NCI-H2171 treated with DMSO at 0.1 percent for 48 hours (cell line): ENCODE measurements at places on chromosomes 1 and 21.

DNA sequence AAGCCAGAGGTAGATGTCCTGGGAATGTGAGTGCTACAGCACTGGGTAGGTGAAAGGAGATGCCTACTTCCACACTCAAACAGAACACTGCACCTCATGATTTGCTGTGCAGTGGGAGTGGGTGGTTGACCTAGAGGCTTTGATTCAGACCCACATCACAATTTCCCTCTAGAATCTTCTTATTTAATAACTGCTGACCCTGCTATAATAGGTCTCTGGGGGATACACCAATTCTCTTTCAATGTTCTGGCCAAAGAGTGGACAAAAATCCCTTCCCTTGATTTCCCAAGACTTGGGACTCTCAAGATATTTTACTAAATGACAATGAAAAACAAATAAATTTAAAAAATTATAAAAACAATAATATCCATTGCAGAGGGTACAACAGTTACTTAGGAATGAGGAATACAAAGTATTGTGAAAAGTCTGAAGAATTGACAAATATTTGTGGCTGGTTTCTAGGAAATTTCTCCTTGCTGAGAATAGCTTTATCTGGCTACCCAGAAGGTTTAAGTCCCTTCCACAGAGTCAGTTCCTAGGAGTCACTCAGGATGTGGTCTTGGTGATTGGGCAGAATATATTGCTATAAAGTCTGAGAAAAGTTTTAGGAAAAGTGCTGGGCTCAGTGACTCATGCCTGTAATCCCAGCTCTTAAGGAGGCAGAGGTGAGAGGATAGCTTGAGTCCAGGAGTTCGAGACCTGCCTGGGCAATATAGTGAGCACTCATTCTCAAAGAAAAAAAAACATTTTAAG is 2.4 kb upstream of the FCGR2A start:
- no peak for DNase-seq

GRCh38 chr1:245045087-245045881 is 109.5 kb upstream of the KIF26B start:
- no peak for DNase-seq

DNA sequence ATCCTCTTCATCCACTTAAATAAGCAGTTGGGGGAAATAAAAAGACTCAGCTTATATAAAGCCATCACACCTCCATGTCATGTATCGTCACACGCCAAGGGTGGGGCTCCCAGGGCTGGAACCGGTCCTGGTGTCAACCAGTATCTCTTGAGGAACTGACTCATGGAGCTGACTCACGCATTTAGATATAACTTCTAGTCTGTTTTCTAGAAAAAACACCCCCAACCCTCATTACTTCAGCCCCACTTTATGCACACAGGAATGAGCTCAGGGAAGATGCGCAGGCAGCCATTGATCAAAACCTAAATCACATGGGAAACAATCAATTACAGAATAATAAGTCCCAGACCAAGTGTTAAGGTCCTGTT is 6.9 kb upstream of the IL22RA1 start:
- DNase-seq = no peak

GRCh38 chr1:248840946-248841345 is 2.9 kb downstream of the ZNF672 start:
- no peak for DNase-seq

DNA sequence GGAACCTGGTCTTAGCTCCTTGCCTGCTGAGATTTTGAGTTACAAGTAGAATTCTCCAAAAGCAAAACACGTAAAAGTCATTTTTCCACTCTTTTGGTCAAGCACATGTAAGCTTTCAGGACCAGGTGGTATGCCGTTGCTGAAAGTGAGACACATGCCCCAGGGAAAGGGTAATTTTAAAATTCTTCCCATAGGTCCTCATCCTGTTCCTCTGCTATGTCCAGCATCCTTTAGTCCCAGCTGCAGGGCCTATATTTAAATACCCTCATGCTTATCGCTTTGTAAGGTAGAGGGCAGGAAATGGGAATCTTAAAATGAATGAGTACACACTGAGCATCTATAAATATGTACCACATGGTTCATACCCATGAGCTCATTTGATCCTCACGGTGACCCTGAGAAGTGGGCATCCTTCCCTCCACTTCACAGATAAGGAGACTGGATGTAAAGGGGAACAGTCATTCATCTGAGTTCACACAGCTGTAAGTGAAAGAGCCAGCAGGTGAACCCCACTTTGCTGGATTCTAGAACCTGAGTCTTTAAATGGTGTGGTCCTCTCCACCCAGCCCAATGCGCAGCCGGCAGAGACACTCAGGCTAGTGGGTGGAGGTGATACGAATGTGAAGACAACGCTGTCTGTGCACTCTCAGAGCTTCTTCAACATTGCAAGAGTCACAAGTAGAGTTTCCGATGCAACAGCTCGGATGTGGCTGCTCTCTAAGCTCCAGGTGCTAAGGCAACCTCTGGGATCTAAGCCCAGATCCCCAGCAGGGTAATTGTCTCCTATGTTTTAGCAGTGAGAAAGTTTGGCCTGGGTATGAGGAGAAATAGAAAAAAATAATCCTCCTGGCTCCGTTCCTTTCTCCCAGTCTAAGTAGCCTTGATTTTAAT is 163.5 kb downstream of the PLXNA2 start:
- no peak for DNase-seq

DNA sequence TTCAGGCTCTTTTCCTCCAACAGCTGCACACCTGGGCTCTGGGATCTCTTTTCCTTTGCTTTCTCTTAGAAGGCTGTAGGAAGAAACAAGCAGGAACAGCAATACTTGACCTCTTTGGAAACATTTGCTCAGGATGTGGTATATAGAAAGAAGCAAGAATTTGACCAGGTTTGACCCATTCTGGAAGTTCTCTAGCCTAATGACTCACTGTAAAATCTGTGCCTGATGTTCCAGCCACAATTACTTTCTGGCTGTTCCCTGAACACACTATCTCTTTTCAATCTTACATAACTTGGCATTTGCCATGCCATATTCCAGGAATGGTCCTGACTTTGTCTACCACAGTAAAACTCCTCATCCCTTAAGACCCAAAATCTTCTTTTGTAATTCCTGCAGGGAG is 419.9 kb upstream of the DAB1 start:
- DNase-seq = no peak

- DNase-seq = no peak
These were observed 96.6 kb downstream of the FOXD2 start for GRCh38 chr1:47534436-47534835.

- no peak for DNase-seq
These were observed 9.1 kb downstream of the COL8A2 start for GRCh38 chr1:36115931-36116330.

GRCh38 chr21:32768530-32768929 is 3.0 kb downstream of the PAXBP1 start:
- DNase-seq = no peak

DNA sequence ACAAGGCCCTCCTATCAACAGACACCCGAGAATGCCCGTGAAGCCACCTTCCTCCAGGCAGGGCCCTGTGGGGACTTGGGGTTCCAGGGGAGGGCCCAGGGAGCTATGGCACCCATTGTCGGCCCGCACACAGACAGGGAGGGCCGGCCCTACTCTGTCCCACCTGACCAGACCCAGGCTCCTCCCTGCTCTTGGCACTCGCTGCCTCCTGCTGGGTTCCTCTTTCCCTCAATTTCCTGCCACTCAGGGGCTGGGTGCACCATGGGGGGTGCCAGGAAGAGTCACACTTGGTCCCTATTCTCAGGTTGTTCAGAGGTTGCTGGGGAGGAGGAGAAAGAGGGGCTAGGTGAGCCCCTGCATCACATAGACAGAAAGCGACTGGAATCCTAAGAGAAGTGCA is 8.0 kb upstream of the OXCT2 start:
- no peak for DNase-seq

DNA sequence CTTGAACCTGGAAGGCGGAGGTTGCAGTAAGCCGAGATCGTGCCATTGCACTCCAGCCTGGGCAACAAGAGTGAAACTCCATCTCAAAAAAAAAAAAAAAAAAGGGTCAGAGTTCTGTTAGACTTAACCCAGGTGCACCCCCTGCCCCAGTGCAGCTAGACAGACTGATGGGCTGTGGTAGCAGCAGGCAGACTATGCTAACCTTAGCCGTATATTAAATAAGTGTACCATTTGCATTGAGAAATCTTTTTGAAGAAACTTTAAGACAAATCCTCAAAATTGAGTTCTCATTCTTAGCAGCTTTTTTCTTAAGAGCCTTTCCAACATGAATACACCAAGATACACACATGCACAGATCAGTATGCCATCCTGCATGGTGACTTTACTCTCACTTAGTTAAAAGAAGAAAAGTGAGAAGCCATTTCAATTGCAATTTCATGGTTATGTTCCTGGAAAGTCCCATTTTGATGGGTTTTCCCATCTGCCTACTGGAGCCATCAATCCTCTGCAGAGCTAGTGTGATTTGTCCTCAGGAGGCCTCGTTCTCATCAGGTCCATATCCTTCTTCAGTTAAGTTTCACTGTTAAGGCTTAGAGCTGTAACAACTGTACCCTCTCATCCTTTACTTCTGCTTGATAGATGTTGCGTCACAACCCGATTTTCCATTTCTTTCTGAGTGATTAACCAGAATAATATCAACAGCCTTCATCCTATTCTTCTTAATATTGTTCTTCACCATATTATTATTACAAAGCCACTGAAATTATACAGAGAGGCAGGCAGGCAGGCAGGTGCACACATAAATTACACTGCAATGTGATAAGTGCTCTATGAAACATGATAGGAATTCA is 7.3 kb downstream of the FCRLB start:
- DNase-seq = no peak

DNA sequence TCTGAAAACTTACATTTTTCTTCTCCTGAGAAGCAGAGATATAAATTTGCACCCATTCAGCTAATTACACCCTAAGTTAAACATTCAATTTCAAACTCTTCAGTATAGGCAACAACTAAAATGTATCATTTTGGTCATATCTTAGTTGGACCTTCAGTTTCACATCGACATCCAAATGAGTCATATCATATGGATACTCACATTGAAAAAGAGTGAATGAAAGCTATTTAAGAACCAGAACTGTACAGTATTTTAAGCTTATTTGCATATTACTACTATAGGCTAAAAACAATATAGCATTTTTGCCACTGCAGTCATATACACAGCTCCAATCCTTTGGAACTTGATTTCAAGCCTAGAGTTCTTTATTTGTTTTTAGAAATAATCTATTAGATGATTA is 33.6 kb downstream of the USP25 start:
- no peak for DNase-seq

GRCh38 chr1:81549588-81550127 is 251.1 kb upstream of the ADGRL2 start:
- DNase-seq = peak; percentile 38
